ENCODE measurements at places on chromosomes 6 and 20.
A peak's percentile ranks its signal among the peaks of the same experiment; 100 is the strongest.

GRCh38 chr6:43746071-43746470, 23.9 kb upstream of the VEGFA start:
- no peak for DNase-seq

DNA sequence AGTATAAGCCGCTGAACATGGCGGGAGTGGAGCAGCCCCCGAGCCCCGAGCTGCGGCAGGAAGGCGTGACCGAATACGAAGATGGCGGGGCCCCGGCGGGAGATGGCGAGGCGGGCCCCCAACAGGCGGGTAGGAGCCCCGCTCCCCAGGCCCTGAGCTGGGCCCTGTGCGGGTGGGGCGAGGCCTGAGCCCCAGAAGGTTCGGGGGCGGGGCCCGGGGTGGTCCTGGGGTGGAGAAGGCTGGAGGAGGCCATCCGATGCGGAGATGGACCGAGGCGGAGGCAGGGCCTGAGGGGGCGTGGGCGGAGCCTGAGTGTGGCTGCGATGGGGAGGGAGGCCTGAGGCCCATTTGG, 7.1 kb downstream of the L3MBTL1 start:
- DNase-seq: no peak

DNA sequence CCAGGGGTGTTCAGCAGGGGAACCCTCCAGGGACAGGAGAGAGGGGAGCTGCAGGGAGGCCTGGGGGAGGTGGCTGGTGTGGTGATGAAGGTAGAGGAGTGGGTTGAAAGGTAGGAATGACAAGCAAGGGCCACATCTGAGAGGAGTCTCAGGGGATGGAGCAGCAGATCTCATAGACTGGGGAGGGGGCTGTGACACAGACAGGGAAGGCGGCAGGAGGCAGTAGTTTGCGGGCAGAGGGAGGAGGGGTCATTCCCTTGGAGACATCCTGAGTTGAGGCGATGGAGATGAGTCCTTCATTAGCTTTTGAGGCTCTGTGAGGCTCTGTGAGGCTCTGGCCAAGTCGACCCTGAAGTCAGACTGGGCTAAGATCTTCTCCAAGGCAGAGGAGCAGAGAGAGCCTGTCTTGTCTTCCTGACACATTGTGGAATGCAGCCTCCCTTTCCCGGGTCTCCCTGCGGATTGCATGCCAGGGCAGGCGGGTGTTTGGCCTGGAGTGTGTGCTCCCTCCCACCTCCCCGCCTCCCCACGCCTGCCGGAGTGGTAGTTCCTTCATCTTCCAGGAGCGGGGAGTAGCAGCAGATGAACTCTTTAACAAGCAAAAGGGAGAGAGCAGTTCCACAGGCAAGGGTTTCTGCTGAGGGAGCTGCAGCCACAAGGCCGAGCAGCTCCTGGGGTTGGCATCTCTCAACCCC, 34.3 kb upstream of the MLN start:
- peak; percentile 13 for DNase-seq

DNA sequence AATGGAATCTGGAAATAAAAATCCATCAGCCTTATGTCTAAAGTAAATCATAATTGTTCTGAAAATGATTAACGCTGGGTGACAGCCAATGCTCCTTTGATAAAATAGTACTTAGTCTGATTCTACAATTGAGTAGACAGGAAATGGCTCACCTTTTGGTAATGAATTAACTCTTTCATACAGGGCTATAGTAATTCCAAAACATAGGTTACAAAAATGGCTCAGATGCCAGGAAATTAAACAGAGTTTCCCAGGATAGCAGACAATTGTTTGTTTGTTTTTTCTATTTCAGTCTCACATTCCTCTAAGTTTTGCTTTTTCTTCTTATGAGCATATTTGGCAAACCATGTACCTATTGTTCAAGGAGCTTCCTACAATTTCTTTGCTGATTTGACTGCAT, 257.2 kb upstream of the EPHA7 start:
- DNase-seq: no peak

GRCh38 chr6:26501482-26501986, 1.4 kb downstream of the BTN1A1 start:
- peak; percentile 43 for DNase-seq

GRCh38 chr6:7004581-7005297, 103.0 kb upstream of the RREB1 start:
- DNase-seq: peak; percentile 90

GRCh38 chr6:53202052-53202451, 53.4 kb upstream of the GCM1 start:
- no peak for DNase-seq

GRCh38 chr20:51111290-51111689, 88.4 kb upstream of the KCNG1 start:
- DNase-seq: no peak

DNA sequence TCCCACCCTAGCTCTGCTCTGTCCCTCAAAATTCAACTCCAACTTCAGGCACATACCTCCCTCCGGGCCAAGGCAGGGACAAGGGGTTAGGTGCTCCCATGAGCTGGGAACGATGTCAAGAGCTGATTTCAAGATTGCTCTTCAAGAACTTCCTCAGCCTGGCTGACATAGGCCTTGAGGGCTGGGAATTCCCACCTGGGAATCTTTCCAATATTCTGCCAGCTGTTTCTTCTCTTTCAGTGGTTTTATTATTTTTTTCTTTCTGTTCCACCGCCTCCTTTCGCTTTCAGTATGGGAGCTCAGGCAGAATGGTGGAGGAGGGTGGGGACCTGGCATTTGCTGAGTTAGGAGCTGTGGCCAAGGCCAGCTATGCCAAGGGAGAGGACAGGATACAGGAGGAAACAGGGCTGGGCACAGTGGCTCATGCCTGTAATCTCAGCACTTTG, 33.7 kb downstream of the SRSF3 start:
- no peak for DNase-seq
